Pericardium fibroblast (primary cell): ENCODE measurements at places on chromosomes 4 and X. TPM values are rescaled to one million over a fixed set of nuclear protein-coding genes. Genes with fewer than 3 reads are reported as not detected.

The SOD3 gene
- total RNA-seq, result 44.2 and 82.9 TPM in 2 replicates

The CEP135 gene
- 1.9 and 2.2 TPM in 2 replicates for total RNA-seq

The FABP2 gene
- not detected in 2 replicates for total RNA-seq

The CRMP1 gene
- 2.5 and 3.0 TPM in 2 replicates for total RNA-seq

The SAGE1 gene
- not detected in 2 replicates for total RNA-seq

The CSTF2 gene
- 8.5 and 9.0 TPM in 2 replicates for total RNA-seq

The CXCL10 gene
- total RNA-seq, result not detected in 2 replicates

The FHIP1A gene
- under 0.01 and 0.12 TPM in 2 replicates for total RNA-seq

The SNCA gene
- 0.43 and 3.4 TPM in 2 replicates for total RNA-seq

The ESX1 gene
- not detected in 2 replicates for total RNA-seq

The BEX3 gene
- total RNA-seq, result 267 and 290 TPM in 2 replicates

The DSPP gene
- not detected in 2 replicates for total RNA-seq

The NUDT11 gene
- 7.4 and 13.5 TPM in 2 replicates for total RNA-seq

The TXK gene
- total RNA-seq, result not detected in 2 replicates

The TREX2 gene
- total RNA-seq, result 6.0 and 13.3 TPM in 2 replicates

The COX7B2 gene
- not detected in 2 replicates for total RNA-seq

The P2RY10 gene
- total RNA-seq, result not detected in 2 replicates

The NWD2 gene
- not detected in 2 replicates for total RNA-seq

The USP26 gene
- total RNA-seq, result not detected in 2 replicates

The IL2 gene
- total RNA-seq, result not detected in 2 replicates

The REELD1 gene
- total RNA-seq, result not detected in 2 replicates

The AR gene
- 2.5 and 6.8 TPM in 2 replicates for total RNA-seq

The MAGEA2B gene
- total RNA-seq, result not detected in 2 replicates

The IL13RA2 gene
- 0.34 and 2.6 TPM in 2 replicates for total RNA-seq
